Neural crest cell (in vitro differentiated cells): ENCODE measurements at places on chromosomes 11 and 22. TPM values are rescaled to one million over a fixed set of nuclear protein-coding genes. Genes with fewer than 3 reads are reported as not detected.

The BACE1-AS gene
- total RNA-seq, result 17.6 and 18.1 TPM in 2 replicates

The PLCB3 gene
- total RNA-seq, result 36.4 and 40.5 TPM in 2 replicates

The SOX10 gene
- 279 and 293 TPM in 2 replicates for total RNA-seq

The ISX gene
- total RNA-seq, result not detected in 2 replicates

The UNC93B1 gene
- total RNA-seq, result 3.9 and 4.3 TPM in 2 replicates

The DEFB131B gene
- total RNA-seq, result not detected in 2 replicates

The FOLR2 gene
- not detected in 2 replicates for total RNA-seq

- no peak overlapping the region for H3K4me3 ChIP-seq
- DNase-seq, result no peak
- H3K27me3 ChIP-seq, result peaks cover 36% of the 10 kb centered on the region
- H3K36me3 ChIP-seq, result no peaks in the 10 kb centered on the region
- peak overlapping the region; percentile 65 for H3K27ac ChIP-seq
- H3K4me1 ChIP-seq, result no peaks in the 10 kb centered on the region
Measured at GRCh38 chr11:115084231-115084630, 405.9 kb downstream of the NXPE2 start.

DNA sequence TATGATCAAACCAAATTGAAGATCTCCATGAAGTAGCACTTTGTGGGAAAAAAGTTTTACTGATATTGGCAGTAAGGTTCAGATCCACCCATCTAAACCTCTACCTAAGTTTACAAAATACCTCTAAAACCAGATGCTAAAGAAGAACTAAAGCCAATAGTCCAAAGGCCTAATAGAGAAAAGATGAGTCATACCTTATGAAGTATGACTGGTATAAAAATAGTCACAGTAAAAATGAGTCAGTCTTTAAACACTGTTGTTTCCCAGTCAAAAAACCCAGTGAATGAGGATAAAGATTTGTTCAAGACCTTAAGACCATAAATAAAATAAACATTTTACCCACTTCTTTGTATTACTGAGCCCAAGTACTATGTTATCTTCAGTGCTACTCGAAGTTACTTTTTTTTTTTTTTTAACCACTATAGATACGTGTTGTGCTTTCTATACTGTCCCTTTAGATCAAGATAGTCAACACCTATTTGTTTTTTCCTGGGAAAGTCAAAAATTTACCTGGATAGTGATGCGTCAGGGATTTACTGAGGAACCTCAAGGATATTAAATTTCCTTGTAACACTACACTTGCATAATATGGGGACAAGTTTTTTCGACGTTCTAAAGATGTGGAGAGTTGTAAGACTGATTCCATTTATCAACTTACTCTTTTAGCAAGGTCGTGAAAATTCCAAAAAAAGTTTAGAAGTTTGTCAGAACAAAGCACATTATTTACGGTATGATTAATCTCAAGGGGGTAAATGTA, 87.3 kb downstream of the CCDC73 start:
- no peaks in the 10 kb centered on the region for H3K36me3 ChIP-seq
- no peak for DNase-seq
- H3K4me3 ChIP-seq, result no peak overlapping the region
- peaks cover 17% of the 10 kb centered on the region for H3K27me3 ChIP-seq

- H3K27ac ChIP-seq, result peak overlapping the region; percentile 83
- H3K27me3 ChIP-seq, result no peaks in the 10 kb centered on the region
- H3K4me3 ChIP-seq, result peak overlapping the region; percentile 15
- no peaks in the 10 kb centered on the region for H3K36me3 ChIP-seq
- peaks cover 33% of the 10 kb centered on the region for H3K4me1 ChIP-seq
- DNase-seq, result no peak
Measured at GRCh38 chr11:112694813-112695212, 266.4 kb upstream of the NCAM1 start.

DNA sequence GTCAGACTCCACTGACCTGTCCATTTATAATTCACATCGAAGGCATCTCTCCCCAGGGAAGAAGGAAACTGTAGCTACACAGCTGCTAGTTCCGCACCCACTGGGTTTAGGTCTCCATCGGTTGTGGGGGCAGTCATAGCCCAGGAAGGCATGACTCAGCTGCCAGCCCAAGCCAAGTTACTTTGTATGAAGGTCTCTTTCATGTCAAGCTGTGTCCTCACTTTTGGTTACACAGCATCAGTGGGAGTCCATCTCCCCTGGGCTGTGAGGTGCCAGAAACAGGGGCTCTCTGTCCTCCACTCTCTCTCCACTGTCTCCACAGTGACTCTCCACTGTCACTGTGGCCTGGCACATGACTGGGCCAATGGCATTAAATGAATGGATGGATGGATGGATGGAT, 585.2 kb downstream of the BRD1 start:
- no peak for DNase-seq
- peaks cover 6% of the 10 kb centered on the region for H3K27me3 ChIP-seq
- no peak overlapping the region for H3K4me3 ChIP-seq
- H3K36me3 ChIP-seq, result no peaks in the 10 kb centered on the region

DNA sequence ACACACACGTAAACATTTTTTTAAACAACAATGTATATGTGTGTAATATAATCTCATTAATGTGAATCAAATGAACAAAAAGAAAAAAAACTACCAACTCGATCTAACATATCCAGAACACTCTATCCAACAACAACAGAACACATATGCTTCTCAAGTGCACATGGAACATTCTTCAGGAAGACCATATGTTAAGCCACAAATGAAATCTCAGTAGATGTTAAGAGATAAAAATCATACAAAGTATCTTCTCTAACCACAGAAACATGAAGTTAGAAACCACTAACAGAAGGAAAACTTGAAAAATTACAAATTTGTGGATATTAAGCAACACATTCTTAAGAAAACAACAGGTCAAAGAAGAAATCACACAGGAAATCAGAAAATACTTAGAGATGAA, 25.5 kb upstream of the TMEM45B start:
- no peak overlapping the region for H3K27ac ChIP-seq
- H3K4me1 ChIP-seq, result no peaks in the 10 kb centered on the region
- H3K36me3 ChIP-seq, result peaks cover 2% of the 10 kb centered on the region
- DNase-seq, result no peak
- H3K27me3 ChIP-seq, result peaks cover 23% of the 10 kb centered on the region

- no peak for DNase-seq
- peaks cover 7% of the 10 kb centered on the region for H3K36me3 ChIP-seq
- peaks cover 10% of the 10 kb centered on the region for H3K4me1 ChIP-seq
- H3K4me3 ChIP-seq, result no peak overlapping the region
- peaks cover 2% of the 10 kb centered on the region for H3K27me3 ChIP-seq
- H3K27ac ChIP-seq, result no peak overlapping the region
Measured at GRCh38 chr11:8298801-8299786, 35.4 kb upstream of the LMO1 start.

GRCh38 chr11:47511917-47512316, 41.0 kb downstream of the CELF1 start:
- peak overlapping the region; percentile 43 for H3K27ac ChIP-seq
- no peaks in the 10 kb centered on the region for H3K36me3 ChIP-seq
- H3K4me1 ChIP-seq, result peaks cover 66% of the 10 kb centered on the region
- DNase-seq, result no peak
- no peaks in the 10 kb centered on the region for H3K27me3 ChIP-seq

DNA sequence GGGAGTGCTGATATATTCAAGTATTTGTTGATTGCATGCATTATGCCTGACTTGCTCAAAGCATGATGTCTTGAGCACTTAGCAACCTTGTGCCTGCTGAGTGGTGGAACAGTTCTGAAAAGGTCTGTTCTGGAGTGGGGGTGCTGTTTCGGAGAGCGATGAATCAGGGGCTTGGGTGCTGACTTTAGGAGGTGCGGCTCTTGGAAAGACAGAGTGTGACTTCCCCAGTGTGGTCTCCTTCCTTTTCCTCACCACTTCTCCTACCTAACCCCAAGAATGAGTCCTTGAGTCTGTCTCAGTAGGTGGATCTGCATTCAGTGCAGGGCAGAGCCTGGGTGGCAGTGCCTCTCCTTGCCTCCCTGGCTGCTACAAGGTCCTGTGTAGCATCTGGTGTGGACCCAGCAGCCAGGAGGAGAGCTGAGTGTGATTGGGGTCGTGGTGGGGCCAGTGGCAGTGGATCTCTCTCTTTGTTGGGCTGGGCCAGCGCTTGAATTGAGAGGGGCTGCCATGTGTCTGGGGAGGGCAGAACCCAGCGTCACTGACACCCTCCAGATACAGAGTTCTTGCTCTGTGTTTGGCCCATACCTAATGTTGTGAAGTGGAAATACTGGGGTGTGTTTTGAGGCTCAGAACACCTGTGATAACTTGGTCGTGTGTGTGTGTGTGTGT, 35.9 kb downstream of the ST3GAL4 start:
- peak overlapping the region; percentile 60 for H3K27ac ChIP-seq
- H3K27me3 ChIP-seq, result no peaks in the 10 kb centered on the region
- no peak overlapping the region for H3K4me3 ChIP-seq

- no peak for DNase-seq
- H3K4me3 ChIP-seq, result peak overlapping the region; percentile 34
- H3K36me3 ChIP-seq, result peaks cover 2% of the 10 kb centered on the region
- H3K4me1 ChIP-seq, result peaks cover 9% of the 10 kb centered on the region
- no peaks in the 10 kb centered on the region for H3K27me3 ChIP-seq
Measured at GRCh38 chr11:62732830-62733229, 4.5 kb downstream of the TTC9C start.

DNA sequence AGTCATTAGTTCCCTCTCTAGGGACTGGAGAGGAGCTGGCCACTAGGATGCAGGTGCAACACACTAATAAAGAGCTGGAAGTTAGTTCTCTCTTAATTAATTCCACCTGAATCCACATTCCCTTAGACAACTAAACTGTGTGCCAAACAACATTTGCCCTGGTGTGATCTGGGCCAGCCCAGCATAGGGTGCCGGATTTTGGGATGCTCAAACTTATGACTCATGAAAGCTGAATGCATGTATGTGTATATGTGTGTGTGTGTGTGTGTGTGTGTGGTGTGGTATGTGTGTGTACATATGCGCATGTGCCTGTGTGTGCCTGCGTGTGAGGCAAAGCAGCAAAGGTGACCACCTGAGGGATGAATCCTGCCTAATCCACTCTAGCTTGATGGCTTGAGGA, 110.7 kb downstream of the EHF start:
- H3K4me3 ChIP-seq, result no peak overlapping the region
- peaks cover 82% of the 10 kb centered on the region for H3K36me3 ChIP-seq
- no peaks in the 10 kb centered on the region for H3K4me1 ChIP-seq
- no peak overlapping the region for H3K27ac ChIP-seq

GRCh38 chr11:116687458-116688201, 85.2 kb downstream of the BUD13 start:
- H3K4me3 ChIP-seq, result no peak overlapping the region
- peaks cover 14% of the 10 kb centered on the region for H3K4me1 ChIP-seq
- no peak for DNase-seq
- no peaks in the 10 kb centered on the region for H3K36me3 ChIP-seq
- peaks cover 20% of the 10 kb centered on the region for H3K27me3 ChIP-seq
- no peak overlapping the region for H3K27ac ChIP-seq
